Activated CD8-positive, alpha-beta memory T cell treated with anti-CD3 and anti-CD28 coated beads, Interleukin-2, amount 50 U/mL, for 48 hours (primary cell): ENCODE measurements at places on chromosomes 7 and 10.

DNA sequence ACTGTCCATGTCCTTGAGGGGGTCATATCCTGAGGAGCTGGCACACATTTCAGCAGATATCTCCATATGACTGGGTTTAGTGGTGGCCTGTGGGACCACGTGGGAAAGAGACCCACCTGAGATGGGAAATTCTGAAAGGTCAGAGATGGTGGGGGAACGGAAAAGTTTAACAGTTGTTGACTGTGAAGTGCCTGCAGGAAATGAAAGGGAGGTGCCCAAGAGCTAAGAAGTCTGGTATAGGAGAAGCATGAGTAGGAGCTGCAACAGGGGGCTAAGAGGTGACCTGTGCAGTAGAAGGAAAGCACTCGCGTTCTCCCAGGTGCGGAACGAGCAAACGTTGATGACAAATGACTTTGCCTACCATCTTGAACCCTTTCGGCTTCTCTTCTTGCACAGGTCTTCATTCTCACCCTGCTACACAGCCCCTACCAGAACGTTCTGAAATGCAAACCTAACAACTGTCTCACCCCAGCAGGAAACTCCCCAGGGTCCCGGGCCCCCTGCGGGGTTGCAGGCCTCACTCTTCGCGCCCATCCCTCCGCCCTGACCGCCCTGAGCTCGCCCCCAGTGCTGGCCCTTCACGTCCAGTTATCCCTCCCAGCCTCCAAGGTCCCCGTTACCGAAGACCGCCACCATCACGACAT, 9.8 kb upstream of the FXYD4 start:
- no peak for DNase-seq

DNA sequence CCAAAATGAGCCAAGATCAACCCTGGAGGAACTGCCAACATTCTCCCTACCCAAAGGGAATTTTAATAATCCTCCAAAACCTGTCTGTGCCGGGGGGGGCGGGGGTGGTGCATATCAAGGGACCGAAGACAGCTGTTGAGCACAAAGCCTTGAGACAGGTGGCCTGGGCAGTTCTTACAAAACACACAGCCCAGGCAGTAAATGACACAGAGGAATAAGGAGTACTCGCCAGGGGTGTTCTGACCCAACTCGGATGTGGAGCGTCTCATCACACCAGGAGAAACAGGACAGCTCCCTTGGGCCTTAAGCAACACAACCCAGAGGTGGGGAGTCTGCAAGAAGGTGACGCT, 35.6 kb downstream of the PLAC9 start:
- no peak for DNase-seq

DNA sequence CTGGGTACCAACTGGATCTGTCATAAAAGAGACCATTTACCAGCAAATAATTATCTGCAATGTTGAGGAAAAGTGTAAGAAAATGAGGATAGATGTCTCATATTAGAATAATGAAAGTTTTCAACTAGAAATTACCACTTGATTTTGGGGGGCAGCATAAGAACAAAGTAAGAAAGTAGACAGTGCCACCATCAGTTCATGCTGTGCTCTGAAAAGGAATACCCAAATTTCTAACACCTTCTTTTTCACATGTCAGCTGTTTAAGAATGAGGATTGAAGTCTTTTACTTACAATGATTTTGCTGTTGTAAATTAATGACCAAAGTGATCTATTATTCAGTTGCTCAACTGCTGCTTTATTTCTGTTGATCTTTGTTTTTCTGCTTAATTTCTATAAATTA, 578.3 kb downstream of the ETV1 start:
- DNase-seq = no peak

GRCh38 chr10:3911713-3912442, 126.9 kb upstream of the KLF6 start:
- DNase-seq = no peak

DNA sequence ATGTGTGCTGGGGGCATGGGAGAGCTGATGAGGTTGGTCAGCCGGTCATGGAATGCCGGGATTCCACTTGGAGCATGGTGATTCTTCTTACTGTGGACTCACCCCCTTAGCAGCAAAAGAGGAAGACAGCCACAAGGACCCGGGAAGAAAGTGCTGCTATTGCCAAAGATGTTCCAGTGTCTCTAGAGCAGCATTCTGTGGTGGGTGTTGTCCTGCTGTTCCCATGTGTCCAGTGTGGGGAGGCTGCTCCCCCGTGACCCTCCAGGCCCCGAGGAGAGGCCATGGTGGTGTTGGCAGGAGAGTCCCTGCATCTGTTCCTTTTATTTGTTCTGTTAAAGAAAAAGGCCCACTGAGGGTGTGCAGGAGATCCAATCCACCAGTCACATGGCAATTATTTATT, 499.4 kb downstream of the RPS24 start:
- no peak for DNase-seq

GRCh38 chr10:14459665-14460064, 128.9 kb upstream of the FRMD4A start:
- DNase-seq = no peak

DNA sequence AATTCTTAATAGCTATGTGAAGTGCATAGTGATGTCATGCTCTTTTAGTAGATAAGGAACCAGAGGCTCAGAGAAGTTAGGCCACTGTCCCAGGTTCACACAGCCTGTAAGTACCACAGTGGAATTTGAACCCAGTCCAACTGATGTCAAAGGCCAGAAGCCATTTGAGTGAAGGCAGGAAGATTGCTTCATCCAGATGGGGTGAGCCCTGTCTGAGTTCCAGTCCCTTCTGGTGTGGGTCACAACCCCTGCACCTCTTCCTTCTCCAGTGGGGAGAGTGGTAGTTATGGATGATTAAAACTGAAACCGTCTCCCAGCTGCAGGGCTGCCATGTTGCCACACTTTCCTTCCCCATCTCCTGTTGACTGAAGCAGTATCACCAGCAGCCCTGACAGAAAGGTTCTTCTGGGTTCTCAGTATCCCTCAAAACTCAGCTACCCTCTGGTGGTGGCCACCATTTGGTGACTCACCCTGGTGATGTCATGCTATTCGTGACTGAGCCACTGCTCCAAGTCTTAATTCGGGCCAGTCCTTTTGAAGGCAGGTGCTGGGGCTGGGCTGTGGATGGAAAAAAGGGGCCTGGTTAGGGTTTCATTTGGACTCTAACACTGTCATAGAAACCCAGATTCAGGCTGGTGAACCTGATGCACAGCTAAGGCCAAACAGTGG, 1.5 kb upstream of the C10orf95 start:
- peak; percentile 80 for DNase-seq

GRCh38 chr7:45647967-45648670, 74.0 kb downstream of the ADCY1 start:
- DNase-seq = no peak

GRCh38 chr7:1995426-1995825, 237.3 kb downstream of the MAD1L1 start:
- no peak for DNase-seq

GRCh38 chr7:54827734-54828133, 68.7 kb upstream of the SEC61G start:
- DNase-seq = no peak

- DNase-seq = no peak
Observed at GRCh38 chr7:21450941-21451340, 23.1 kb downstream of the SP4 start.

DNA sequence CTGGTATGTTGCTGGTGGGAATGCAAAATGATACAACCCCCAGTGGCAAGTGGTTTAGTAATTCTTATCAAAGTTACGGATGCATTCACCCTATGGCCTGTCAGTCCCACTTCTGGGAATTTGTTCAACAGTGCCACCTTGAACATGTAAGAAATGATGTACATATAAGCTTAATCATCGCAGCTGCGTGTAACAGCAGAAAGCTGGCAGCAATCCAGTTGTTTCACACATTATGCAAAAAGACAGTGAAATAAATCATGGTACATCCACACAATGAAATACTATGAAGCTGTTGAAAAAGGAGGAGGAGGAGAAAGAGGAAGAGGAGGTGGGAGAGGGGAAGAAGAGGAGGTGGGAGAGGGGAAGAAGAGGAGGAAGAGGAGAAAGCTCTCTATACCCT, 76.2 kb upstream of the MYL10 start:
- DNase-seq = no peak

DNA sequence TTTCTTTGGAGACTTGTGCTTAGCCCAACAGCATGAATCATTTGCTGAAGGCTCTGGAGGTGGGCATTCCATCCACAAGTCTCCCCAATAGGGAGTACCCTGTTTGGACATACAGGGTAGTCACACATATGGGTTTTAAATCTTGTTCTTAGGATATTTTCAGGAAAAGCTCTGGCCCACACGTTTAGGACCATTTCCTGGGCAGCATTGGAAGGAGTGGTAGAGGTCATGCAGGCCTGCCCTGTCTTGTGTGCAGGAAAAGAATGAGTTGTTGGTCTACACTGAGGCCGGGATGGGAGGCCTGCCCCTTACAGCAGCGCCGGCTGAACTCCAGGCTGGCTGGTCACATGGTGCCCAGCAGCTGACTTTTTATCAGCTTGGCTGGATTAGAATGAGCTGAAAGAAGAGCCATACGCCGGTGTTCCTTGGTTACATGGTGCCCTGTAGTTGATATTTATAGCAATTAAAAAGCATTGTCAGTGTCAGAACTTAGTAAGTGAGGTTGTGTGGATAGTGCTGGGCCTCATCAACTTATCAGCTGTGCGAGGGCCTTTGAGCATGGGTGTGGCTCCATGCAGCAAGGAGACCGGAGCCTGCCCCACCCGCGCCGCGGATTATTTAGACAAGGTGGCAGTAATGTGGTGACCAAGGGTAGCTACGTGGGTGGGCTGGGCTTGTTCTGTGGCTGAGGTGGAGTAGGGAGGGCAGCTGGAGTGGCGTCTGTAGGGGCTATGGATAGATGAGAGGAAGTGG, 28.6 kb downstream of the OGDH start:
- no peak for DNase-seq

GRCh38 chr10:50416181-50416824, 165.0 kb upstream of the ASAH2 start:
- DNase-seq = no peak

DNA sequence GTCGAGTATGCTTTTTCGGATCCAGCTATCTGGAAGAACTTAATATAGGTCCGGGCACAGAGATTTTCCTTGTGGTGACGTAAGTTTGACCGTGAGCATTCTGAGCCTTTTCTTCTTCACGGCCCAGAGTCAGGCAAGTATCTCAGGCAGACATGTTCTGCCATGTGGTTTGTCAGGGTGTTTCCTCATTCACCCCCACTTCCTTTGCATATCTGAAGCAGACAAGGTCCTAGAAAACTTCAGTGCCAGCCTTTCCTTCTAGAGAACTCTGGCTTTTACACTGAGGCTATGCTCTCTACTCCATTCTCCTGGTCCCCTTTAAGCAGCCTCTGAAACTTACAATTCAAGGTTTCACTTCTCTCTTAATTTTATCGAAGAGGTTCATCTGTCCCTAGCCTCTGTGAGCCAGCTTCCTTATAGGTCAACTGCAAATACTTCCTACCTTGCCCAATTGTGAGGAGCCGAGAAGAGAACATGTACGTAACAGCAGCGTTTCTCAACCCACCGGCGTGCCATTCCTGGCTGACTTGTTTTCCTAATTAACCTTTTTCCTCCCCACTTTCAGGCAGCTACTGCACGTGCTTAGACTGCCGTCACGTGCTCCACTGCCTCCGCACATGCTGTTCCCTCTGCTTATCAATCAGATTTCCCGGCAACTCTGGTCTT, 47.3 kb downstream of the CDCA7L start:
- no peak for DNase-seq

GRCh38 chr10:71868192-71868697, 17.2 kb upstream of the PSAP start:
- DNase-seq = no peak

GRCh38 chr10:30047430-30047829, 12.0 kb downstream of the JCAD start:
- DNase-seq = no peak
